ENCODE measurements at places on chromosomes 2 and 18.

GRCh38 chr2:216936954-216937357 lies 77.1 kb upstream of the TNP1 start:
- DNase-seq = no peak

- peak; percentile 52 for DNase-seq
Measured at GRCh38 chr2:28449488-28450395, 46.1 kb upstream of the PLB1 start.

DNA sequence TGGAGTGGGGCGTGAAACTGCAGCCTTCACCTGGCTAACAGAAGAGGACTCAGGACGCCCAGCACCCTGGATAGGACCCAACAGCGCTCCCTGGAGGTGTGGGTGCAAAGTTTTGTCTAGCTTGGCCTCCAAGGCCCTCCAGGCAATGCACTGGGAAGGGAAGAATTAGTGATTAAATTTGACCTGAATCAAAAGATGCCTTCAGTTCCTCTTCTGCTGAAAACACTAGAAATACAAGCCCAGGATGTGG lies 779 bp upstream of the TRIB2 start:
- DNase-seq = peak; percentile 75

- no peak for DNase-seq
Measured at GRCh38 chr2:205642599-205643356, 39.5 kb upstream of the NRP2 start.

GRCh38 chr2:234620018-234620417 lies 123.1 kb upstream of the ARL4C start:
- no peak for DNase-seq

GRCh38 chr2:119862127-119862889 lies 102.6 kb downstream of the PTPN4 start:
- DNase-seq = no peak

GRCh38 chr2:2362181-2362580 lies 31.1 kb upstream of the MYT1L start:
- no peak for DNase-seq

DNA sequence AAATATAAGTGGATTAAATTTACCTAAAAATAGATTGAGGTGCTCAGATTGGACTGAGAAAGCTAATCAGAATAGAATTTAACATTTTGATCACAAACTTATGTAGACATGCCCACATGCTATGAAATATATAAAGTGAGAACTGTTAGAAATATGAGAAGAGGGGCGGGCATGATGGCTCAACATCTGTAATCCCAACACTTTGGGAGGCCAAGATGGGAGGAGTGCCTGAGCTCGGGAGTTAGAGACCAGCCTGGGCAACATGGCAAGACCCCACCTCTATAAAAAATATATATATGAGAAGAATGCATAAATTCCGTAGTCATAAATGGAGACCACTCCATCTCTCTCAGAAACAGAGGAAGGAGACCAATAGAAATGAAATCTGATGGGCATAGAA lies 25.7 kb downstream of the NTSR2 start:
- no peak for DNase-seq

Measured in activated CD4-positive, CD25-positive, alpha-beta regulatory T cell treated with anti-CD3 and anti-CD28 coated beads, Interleukin-2, amount 50 U/mL, for 16 hours (primary cell).